Stimulated activated CD8-positive, alpha-beta memory T cell treated with anti-CD3 and anti-CD28 coated beads, Interleukin-4, amount 100 ng/mL, for 48 hours (primary cell): ENCODE measurements at places on chromosomes 3 and 15.

GRCh38 chr15:74995779-74996765 is 709 bp downstream of the SCAMP5 start:
- no peak for DNase-seq

GRCh38 chr3:60752809-60753208 is 498.4 kb downstream of the FHIT start:
- no peak for DNase-seq

GRCh38 chr3:127673191-127674100 is 694 bp downstream of the ABTB1 start:
- DNase-seq: peak; percentile 65

DNA sequence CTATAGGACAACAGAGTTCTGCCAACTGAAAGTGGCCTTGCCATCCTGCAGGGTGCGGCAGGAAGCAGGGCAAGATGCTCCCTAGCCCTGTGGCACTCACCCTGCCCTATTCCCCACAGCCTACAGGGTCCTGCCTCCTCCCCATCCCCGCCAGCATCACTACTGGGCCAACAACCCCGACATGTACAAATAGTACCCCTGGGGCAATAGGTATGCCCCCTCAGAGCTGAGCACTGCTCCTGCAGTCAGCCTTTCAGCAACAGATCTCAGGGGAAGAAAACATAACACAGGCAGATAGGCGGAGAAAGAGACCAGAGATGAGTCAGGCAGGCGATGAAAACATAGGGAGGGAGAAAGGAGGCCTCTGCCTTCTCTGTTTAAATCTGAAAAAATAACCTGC is 74.7 kb downstream of the XXYLT1 start:
- DNase-seq: no peak

DNA sequence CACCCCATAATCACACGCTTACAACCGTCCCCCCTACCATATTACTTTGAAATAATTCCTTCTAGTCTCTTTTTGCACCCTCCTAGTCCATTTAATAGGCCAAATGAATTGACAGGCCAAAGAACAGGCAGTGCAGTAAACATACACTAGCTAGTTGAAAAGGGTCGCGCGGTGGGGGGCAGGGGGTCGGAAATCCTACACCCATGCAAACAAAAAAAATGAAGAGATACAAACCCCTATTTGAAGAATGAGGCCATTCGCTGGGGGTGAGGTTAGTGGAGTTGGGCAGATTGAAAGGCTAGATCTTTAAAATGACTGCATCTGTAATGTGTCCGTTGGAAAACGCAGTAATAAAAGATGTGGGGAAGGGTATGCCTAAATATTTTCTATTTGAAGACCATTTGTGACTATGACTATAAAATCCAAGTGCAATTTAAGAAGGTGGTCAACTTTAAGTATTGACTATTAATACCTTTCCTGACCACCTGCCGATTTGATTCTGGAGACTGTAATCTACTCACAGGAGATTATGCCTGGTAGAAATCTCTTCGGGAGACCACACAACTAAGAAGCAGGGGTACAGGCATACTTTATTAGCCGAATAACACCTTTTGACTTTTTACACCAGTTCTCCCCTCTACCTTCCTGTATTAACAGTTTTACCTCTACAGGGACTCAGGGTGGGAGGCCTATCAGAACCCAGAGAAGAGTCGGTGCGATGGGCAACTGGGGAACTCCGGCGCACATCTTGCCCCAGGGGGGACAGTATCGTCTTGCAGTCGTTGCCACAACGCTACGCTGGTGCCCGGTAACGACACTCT is 762 bp upstream of the ARL6 start:
- DNase-seq: no peak

DNA sequence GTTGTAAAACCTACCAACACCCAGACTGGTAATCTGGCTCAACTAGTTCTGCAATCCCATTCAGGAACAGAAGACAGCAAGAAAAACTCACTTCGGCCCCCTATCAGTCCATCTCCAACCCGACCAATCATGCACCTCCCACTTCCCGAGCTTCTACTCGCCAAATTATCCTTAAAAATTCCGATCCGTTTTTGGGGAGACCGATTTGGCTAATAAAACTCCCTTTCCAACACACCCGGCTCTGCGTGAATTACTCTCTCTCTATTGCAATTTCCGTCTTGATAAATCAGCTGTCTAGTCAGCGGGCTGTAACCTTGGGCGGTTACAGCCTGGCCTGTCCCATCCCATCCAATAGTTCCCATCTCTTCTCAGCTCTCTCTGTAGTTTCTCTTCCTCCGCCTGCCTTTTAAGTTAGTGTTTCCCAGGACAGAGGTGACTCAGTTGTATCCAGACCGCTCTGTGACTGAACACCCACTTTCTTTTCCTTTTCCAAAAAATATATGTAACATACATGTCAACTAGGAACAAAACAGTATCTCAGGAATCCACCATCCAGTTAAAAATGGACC is 780 bp upstream of the ACAD9 start:
- DNase-seq: peak; percentile 30

GRCh38 chr3:127092776-127093175 is 100.2 kb upstream of the PRR23E start:
- DNase-seq: no peak

DNA sequence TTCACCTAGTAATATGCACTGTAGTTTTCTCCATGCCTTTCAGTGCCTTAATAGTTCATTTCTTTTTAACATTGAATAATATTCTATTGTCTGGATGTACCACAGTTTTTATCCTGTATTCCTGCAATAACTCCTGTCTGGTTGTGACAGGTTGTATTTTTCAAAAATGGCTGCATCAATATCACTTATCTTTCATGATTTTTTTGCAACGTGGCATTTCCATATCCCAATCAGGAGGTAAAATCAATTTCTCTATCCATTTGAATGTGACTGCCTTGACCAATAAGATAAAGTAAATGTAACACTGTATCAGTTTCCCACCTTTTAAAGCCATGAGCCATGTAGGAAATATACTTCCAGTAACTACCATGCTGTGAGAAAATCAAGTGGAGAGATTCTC is 27.5 kb upstream of the EPHA3 start:
- DNase-seq: no peak

- DNase-seq: no peak
Measured at GRCh38 chr3:12705981-12706380, 42.1 kb upstream of the RAF1 start.

DNA sequence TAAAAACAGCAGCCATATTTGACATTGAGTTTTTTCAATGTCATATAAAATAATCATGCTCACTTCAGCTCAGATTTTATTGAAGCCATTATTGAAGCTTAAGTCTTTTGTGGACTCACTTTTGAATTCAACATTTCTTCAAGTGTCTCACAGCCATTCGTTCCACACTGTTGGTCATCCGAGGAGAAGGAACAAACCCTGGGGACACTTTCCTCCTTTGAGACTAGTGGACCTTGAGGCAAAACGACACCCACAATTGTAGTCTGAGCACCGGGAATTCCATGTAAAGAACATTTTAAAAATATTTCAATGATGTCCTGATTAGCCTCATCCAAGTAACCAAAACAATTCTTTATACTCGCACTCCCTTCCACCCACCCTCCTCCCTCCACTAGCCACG is 174.7 kb downstream of the CD47 start:
- DNase-seq: no peak

- no peak for DNase-seq
Measured at GRCh38 chr3:170154569-170155143, 26.9 kb downstream of the PHC3 start.

DNA sequence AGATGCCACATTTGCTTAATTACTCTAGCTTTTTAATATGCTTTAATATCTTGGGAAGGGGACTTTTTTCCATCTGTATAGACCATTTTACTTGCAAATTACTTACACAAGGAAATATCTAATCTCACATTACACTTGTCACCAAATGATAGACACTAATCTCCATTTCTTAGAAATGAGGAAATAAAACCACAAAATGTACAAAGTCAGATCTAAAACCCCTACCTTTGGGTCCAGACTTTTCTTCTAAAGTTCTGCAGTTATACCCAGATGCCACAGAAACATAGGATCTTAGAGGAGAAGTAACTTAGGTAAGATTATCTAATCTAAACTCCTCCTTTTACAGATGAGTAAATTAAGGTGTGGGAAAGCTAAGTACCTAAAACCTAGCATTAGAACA is 44.3 kb downstream of the CD200R1L start:
- no peak for DNase-seq

DNA sequence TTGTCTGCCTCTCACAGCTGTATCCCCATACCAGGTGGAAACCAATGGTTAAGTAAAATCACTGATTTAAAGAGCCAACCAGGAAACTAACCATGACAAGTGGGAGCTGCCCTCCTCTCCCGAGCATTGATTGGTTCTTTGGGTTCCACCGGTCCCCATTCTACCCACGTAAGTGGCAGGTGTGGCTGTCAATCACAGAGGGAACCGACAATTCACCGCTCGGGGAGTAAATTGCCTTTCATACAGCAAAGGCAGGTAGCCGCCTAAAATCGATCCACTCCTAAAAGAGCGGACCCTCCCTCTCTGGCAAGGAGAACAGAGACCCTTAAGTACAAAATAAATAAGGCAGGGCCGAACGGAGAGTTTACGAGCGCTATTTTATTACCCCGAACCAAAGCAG is 1.2 kb downstream of the ERC2 start:
- DNase-seq: peak; percentile 60

GRCh38 chr3:126149960-126150515 is 30.3 kb downstream of the ALDH1L1 start:
- no peak for DNase-seq

DNA sequence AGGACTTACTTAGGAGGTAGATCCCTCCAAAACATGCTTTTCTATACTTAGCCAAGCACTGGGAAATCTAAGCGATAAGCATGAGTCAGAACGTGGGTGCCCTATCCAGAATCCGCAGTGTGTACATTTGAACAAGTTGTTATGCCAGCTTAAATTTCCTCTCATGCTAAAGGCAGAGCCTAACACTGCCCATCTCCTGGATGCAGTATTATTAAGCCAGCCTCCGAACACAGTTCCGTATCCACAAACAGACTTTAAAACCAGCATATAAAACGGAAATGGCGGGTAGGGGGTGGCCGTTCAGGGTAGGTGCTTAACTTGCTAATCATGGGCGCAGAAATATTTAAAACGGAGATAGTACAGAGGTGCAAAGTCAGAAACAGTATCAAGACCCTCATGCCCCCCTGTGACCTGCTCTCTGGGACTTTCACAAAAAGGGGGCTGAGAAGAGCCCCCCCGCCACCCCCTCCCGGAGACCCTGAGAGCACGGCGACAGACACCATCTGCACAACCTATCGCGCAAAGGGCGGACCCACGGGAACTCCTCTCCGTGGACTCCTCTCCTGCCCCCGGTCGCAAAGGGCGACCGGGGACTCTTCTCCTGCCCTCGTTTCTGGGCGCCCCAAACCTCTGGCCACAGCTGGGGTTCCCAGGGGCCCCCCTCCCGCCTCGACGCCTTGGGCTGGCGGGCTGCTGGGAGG is 889 bp upstream of the LRRIQ4 start:
- DNase-seq: peak; percentile 32

DNA sequence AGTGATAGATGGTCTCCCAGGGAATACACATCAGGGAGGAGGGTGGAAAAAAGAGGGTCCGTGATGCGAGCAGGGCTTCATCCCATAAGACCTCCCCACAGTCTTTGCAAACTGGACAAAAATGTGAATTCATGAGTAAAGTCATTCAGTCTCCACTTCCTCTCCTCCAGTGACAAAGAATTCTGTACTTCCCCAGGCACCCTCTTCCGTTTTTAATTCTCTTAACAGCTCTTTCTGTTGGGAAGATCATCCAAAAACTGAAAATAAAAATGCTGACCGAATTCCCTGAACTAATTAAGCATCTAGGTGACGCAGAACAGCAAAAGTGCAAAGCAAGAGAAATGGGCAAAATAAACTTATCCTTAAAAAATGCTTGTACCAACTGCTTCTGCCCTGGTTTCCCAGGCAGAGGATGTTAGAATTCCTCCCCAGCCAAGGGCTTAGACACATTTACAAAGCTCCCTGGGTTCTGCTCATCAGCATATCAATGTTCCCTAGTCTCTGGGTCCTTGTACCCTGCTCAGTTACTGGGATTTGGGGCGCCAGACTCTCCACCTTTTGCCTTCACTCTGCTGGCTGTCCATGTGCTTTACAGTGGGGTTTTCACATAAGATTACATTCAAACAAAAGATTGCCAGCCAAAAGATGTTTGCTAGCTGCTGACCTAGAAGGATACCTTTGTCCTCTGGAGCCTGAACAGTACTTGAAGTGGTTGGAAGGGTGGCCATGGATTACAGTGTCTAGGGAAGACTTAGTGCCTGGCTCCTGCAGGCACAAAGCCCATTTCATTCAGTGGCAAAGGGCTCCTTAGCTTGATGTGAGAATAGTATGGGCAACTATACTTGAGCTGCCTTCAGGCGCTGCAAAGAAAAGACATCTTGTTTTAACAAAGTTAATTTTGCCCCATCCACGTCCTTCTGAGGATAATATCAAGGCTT is 69.4 kb downstream of the ARNT2 start:
- no peak for DNase-seq

- no peak for DNase-seq
Measured at GRCh38 chr3:71906976-71907375, 122.0 kb upstream of the PROK2 start.

DNA sequence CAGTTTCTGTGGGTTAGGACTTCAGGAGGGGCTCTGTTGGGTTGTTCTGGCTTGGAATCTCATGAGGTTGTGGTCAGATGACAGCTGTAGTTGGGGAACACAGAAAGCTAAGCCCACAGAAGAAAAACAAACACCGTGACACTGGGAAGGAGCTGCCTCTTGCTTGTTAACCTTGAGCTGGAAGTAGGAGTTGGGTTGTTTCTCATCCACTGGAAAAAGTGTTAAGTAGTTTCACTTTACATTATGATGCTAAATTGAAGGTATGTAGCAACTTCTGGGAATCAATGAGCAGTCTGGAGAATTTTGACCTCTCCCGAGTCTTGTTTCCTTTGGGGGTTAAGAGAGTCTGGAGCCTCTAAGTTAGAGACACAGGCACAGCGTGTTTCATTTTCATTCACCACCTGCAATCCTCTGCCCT is 20.4 kb downstream of the HACD3 start:
- no peak for DNase-seq

- no peak for DNase-seq
Measured at GRCh38 chr15:50767332-50767861, 1.9 kb upstream of the SPPL2A start.

GRCh38 chr3:71582612-71583565 is 639 bp downstream of the FOXP1 start:
- peak; percentile 81 for DNase-seq

DNA sequence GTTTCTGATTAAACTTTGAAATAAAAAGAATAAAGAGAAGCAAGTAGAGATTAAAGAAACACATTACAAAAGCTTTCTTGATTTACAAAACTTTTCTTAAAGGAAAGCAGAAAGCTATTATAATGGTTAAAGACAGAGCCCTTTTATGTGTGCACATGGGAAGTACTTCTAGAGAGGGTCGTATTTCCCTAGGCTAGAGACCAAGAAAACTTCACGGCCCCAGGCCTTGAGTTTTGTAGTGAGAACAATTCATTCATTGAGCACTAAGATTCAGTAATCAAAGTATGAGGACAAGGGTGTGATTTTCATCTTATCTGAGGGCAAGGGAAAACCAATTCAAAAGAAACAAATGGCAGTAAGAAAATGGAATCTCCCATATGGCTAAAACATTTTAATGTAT is 854.1 kb downstream of the ROBO1 start:
- no peak for DNase-seq
